ENCODE measurements at places on chromosomes 3 and 15.
A peak's percentile ranks its signal among the peaks of the same experiment; 100 is the strongest.

- DNase-seq, result no peak
Observed at GRCh38 chr3:138082992-138083386, 32.4 kb downstream of the DZIP1L start.

GRCh38 chr3:47298439-47298838 is 15.7 kb downstream of the KLHL18 start:
- DNase-seq, result no peak

- no peak for DNase-seq
Observed at GRCh38 chr3:966341-966740, 126.5 kb upstream of the CNTN6 start.

GRCh38 chr15:68833700-68834331 is 13.1 kb upstream of the ANP32A start:
- no peak for DNase-seq

DNA sequence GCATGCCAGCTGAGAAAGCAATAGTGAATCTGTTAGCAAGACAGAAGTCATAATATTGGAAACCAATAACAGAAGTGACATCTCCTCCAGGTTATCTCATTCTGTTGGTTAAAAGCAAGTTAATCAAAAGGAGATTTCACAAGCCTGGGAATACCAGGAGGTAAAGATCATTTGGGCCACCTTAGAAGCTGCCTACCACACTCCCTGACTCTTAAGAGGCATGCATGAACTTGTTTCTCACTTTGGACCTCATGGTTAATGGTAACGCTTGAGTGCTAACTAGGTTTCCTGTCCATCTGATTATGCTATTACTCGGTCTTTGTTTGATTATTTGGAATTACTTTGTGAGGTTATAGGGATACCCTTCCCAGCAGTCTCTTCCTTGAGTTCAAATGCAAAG is 650.8 kb upstream of the SGO1 start:
- no peak for DNase-seq

GRCh38 chr3:133943639-133944141 is 48.0 kb upstream of the RAB6B start:
- peak; percentile 82 for DNase-seq

- no peak for DNase-seq
Observed at GRCh38 chr3:196775938-196776337, 36.3 kb downstream of the PAK2 start.

- no peak for DNase-seq
Observed at GRCh38 chr3:16318176-16318575, 53.2 kb downstream of the OXNAD1 start.

- DNase-seq, result no peak
Observed at GRCh38 chr3:184480831-184481230, 80.8 kb upstream of the EPHB3 start.

- DNase-seq, result no peak
Observed at GRCh38 chr3:142651711-142652110, 55.5 kb downstream of the PLS1 start.

GRCh38 chr3:37984051-37984450 is 6.5 kb upstream of the VILL start:
- DNase-seq, result no peak

- DNase-seq, result peak; percentile 64
Observed at GRCh38 chr3:184788751-184789150, 23.2 kb upstream of the VPS8 start.

DNA sequence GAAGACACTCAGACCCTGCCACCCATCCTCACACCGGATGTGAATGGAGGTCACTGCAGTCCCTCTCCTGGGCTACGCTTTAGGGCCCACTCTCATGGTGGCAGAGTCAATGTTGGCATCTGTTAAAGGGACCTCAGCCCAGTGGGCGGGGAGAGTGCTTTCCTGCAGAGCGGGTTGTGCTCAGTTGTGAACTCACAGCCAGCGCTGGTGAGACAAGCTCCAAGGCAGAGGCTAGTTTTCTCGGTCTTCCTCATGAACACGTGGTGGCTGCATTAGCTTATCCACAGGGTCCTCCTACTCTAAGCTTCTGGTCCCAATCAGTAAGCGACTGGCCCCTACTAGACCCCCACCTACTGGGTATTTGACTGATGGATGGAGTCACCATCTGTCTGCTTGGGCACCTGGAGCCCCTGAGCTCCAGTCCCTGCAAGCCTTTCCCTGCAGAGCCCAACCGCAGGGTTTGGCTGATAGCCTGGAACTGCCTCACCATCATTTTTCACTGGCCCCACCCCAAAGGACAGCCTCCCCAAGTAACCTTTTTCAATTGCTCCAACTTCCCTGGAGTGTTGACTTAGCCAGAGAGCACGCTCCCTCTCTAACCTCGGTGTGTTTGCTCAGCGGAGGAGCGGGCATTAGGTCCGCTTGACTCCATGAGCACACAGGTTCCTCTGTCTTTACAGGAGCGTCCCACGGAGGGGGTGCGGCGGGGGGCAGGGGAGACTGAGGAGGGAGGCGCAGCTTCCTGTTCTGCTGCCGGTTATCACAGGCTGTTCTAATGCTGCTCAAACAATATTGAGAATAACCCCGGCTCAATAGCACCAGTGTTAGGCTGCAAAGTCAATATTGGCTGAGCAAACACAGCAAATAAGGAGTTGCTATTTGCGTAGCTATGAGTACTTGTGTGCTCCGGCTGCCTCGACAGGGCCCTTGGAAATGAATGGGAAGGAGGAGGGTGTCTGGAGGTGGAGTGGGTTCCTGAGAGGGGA is 141.7 kb downstream of the RPLP1 start:
- DNase-seq, result peak; percentile 92

GRCh38 chr3:72669224-72669623 is 179.0 kb downstream of the SHQ1 start:
- no peak for DNase-seq

DNA sequence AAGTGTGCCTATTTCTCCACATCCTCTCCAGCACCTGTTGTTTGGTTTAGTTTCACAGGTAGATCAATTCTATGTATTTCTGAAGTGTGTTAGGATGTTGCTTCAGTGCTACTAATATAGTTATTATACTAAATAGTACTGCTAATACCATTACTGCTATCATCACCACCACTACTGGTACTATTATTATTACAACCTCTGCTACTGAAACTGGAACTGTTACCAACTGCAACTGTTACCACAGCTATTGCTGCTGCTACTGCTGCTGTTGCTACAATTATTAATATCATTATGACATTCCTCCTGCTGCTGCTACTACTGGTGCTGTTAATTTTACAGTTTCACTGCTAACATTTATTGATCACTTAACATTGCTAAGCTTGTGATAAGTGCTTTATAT is 8.3 kb upstream of the LMOD3 start:
- no peak for DNase-seq

DNA sequence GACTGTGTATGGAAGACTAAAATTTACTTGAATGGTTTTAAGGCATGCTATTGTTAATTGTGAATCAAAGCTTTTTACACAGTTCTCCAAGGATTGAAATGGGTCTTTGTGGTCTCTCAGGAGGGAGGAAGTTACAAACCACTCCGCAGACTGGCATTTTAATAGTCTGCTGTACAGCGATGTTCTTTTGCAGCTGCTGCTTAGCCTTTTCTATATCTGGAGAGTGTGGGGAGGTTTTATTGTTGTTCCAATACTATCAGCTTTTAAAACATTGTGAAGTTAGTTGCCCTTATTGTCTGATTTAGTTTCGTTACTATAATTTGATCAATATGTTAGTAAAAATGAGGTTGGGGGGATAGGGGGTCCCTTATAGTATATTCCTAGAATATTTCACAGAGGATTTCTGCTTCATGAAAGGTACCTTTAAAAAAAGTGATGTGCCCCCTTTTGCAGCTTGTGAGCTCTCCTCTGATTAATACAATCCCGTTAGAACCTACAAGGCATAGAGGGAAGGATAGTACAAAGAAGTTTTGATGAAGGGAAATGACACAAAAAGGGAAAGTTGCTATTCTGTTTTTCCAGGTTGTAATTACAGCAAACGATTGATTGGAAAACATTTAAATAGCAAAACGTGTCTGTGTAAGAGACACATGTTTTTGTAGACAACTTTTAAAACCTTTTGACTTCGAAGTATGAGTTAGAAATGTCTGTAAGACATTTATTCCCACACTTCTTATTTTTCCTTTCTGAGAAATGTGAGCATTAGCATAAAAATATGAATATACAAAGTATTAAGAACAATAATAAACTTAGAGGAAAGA is 158.3 kb upstream of the CGNL1 start:
- no peak for DNase-seq

GRCh38 chr3:180267202-180267843 is 230.6 kb upstream of the PEX5L start:
- DNase-seq, result no peak

Data from RWPE1 (cell line).